ENCODE measurements at places on chromosomes 2 and 18.

DNA sequence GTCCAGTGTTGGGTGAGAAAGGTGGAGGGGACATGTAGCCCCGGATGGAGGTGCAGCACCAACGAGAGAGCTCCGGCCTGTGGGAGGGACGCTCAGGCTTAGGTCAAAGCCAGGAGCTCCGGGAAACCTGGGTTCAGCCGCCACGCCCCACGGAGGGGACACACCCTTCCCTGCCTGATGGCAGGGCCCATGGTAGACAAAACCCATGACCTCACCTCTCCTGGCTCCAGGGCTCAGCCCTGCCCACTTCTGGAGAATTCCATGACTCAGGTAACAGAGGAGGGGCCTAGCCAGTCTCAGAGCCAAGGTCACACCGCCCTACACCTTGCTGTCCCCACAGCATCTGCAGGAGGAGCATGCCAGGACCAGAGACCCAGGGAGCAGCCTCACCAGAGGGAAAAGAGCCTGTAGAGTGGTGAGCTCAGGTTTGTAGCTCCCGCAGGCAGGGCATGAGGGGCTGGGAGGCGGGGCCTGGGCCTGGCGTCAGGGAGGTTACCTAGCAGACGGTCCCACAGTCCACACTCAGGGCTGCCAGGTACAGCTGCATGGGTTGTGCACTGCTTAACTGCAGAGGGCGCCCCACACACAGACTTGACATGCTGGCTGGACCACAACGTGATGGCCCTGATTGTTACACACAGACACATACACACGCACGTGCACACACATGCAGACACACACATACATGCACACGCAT, 70.8 kb upstream of the SMAD7 start:
- peak; percentile 42 for DNase-seq

DNA sequence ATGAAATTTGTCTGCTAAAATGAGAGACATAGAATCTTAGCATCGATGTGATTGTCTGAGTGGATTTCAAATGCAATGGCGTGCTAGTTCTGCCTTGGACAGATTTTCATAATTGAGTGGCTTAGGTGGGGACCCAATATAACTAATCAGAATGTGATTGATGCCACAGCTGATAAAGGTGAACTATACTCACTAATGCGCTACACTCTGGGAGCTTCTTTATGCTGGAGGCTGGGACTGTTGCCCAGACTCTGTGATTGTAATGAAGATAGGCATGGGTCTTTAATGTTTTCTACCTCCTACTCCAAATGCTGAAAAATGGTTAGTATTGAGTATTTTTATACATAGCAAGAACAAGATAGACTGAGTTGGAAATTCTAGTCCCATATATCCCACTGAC, 339.5 kb upstream of the SLC39A10 start:
- DNase-seq = no peak

GRCh38 chr2:65370387-65371073, 61.9 kb downstream of the SPRED2 start:
- DNase-seq = peak; percentile 54

DNA sequence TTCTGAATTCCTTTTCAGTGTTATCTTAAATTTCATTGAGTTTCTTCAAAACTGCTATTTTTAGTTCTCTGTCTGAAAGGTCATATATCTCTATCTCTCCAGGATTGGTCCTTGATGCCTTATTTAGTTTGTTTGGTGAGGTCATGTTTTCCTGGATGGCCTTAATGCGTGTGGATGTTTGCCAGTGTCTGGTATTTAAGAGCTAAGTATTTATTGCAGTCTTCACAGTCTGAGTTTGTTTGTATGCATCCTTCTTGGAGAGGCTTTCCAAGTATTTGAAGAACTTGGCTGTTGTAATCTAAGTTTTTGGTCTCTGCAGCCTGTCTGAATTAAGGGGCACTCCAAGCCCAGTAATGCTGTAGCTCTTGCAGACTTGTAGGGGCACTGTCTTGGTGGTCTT, 249.3 kb downstream of the ZNF385B start:
- DNase-seq = peak; percentile 97

DNA sequence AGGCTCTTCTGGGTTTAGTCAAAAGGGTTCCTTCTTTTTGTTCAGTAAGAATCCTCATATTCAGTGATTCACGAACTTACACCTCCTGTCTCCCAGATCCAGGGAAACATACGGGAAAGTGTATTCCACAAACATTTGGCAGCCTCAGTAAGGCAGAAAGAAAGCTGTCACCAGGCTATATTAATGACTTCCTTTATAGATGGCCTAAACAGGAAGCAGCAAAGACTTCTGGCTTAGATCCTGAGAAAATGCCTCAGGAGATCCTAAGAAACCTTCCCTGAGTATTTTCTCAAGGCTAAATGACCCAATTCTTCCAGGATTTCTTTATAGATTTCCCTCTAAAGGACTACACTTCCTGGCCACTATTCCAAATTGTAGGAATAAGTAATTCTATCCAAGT, 1995.5 kb upstream of the CELF4 start:
- peak; percentile 35 for DNase-seq

DNA sequence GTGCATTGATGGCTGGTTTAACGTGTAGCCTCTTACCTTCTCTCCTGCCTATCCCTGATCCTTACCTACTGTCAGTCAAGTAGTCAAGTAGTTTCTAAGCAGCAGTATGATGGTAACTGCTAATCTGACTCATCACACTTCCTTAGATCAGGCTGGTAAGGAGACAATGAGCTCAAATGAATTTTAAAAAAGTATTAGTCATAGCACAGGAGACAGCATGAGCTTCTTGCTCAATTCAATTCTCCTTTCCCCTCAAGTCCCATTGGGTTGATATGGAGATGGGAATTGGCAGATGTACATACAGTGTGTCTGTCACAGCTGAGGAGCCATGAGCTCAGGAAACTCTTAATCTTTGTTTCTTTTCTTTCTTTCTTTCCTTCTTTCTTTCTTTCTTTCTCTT, 799.7 kb downstream of the LRP1B start:
- DNase-seq = peak; percentile 86

DNA sequence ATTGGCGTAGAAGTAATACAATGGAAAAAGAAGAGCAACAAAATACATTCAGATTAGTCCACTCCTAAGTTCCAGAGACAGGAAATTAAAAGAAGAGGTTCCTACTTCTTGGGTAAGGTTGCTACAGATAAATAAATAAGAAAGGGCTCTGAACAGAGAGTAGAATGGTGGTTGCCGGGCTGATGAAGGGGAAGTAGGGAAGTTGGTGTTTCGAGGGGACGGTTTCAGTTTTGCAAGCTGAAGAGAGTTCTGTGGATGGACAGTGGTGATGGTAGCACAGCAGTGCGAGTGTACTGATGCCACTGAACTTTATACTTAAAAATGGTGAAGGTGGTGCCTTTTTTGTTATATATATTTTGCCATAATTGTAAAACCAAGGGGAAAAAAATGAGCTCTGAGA, 48.2 kb downstream of the CABYR start:
- no peak for DNase-seq

- peak; percentile 20 for DNase-seq
These were observed 1.4 kb downstream of the ASB3 start for GRCh38 chr2:53785366-53785765.

All from EH (cell line).